ENCODE measurements at places on chromosomes 3 and 15.

- no peak for DNase-seq
Observed at GRCh38 chr3:30462721-30463470, 143.5 kb upstream of the TGFBR2 start.

- no peak for DNase-seq
Observed at GRCh38 chr15:63405159-63405558, 23.5 kb upstream of the CA12 start.

GRCh38 chr3:42700366-42701288 lies 2.0 kb downstream of the HHATL start:
- no peak for DNase-seq

DNA sequence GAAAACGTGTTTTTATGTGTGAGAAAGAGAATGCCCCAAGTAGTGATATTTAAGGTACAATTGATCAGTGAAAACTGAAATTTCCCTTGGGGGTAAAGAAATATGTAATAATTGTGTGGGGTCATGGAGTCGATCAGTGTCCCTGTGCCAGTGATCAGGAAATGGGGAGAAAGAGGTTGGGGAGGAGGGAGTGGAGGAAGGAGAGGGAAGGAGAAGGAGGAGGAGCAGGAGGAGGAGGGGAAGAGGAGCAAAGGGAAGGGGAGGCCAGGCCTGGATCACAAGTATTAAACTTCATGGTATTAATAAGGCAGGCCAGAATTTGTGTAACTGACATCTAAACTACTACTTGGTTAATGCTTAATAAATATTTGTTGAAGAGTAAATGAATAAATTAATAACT lies 30.4 kb downstream of the THSD4 start:
- no peak for DNase-seq

DNA sequence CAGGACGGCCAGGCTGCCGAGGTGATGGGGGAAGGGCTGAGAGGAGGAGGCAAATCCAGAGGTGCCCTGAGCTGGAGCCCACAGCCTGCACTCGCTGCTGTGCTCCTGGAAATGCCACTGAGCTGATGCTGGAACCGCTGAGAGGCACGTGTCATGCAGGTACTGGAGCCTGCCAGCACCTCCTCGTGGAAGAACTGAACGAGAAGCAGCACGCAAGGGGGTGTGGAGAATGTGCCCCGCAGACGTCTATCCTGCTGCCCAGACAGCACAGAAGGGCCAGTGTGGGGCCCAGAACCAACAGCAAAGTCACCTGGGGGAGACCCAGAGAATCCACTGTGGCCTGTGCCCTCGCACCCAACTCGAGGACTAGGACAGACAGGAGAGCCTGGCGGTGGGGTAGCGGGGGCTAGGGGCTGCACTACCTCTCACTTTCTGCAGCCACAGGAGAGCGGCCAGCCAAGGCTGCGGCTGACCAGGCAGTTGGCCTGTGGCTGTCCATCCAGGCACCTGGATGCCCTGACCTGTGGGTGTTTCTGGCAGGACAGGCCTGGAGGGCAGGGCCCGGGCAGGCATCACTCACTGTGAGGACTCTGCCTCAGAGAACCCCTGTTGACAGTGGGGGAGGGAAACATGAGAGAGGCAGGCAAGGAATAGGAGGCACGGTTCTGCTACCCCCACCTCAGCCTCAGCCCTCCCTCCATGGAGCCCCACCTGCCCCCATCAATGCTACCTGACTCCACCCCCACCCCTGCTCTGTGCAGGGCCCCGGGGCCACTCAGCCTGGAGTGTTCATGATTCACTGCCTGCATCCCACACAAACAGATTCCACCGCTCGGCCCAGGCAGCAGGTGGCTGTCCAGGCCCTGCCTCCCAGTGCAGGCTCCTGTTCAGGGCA lies 213.1 kb downstream of the TBC1D2B start:
- no peak for DNase-seq

DNA sequence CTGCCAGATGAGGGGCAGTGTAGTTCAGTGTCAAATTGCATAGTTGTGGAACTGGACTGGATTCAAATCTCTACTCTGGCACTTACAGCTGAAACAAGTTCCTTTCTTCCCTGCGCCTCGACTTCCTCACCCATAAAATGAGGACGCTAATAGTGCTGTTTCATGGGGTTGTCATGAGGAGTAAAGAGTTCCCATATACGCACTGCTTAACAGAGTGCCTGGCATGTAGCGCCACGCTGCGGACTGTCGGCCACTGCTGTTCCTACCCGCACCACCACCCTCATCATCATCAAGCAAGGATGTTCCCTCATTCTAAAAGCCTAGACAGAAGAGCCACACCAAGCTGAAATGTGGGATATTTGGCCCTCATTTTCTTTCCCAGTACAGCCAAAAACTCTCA lies 91.9 kb downstream of the CHDH start:
- DNase-seq = no peak
